ENCODE measurements at places on chromosomes 3 and 15.
A peak's percentile ranks its signal among the peaks of the same experiment; 100 is the strongest.

DNA sequence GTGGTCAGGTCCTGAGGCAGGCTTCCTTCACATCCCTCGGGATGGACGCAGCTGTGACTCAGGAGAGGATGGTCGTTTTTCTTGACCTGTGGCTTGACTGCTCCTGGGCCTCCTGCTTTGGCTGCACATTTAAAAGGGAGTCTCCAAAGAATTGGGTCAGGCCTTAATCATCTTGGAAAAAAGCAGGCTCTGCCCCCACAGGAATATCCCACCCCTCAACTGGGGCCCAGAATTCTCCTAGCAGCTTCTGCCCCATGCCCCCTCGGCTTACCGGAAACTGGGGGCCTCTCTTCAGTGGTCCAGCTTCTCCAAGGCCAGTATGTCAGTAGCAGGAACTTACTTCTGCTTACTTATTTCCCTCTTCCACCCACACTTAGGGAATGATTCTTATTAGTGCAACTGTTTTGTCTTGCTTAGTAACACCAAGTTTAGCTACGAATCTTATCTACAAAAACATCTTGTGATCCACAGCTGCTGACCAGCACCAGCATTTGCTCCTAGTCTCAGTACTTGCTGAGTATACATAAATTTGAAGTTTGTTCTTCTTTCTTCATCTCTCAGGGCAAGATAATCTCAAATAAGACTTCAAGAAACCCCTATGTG is 35.7 kb downstream of the ATG7 start:
- DNase-seq: no peak
- no peak overlapping the region for H3K4me3 ChIP-seq
- H3K27ac ChIP-seq: peak overlapping the region; percentile 41
- peaks cover 49% of the 10 kb centered on the region for H3K36me3 ChIP-seq

DNA sequence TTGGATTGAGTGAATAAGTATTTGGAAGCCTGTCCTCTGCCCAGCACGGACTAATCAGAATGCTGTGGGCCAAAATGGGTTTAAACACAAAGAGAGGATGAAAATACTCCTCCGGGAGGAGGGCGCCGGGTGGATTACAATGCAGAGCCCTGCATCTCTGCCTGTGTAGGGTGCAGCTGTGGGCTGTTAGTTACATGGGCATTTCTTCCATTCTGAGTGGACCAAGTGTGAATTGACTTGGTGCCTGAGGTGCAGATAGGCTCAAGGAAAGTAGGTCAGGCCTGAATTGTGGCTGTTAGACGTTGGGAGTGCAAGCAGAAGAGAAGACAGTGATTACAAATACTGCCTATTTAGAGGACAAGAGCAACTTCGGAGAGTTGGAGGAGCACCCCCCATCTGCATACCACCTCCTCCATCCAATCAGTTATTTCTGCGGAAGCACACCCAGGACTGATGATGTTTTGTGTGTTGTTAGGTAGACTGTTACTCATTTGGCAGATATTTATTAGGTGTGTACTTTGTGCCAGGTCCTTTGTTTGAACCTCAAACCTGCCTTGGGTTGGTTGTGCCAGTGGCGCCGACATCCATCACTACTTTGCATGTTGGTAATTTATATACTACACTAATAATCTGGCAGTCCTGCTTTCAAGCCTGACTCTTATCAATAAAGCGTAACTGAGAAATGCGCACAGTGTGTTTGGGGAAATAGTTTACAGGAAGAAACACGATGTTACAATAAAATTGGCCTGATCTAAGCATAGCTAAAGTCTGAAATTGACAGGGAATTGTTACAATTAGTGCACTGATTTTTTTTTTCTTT is 33.0 kb downstream of the PTPRG start:
- DNase-seq: no peak
- no peak overlapping the region for H3K27ac ChIP-seq
- H3K27me3 ChIP-seq: no peaks in the 10 kb centered on the region
- no peaks in the 10 kb centered on the region for H3K36me3 ChIP-seq
- peak overlapping the region; percentile 5 for H3K4me3 ChIP-seq

DNA sequence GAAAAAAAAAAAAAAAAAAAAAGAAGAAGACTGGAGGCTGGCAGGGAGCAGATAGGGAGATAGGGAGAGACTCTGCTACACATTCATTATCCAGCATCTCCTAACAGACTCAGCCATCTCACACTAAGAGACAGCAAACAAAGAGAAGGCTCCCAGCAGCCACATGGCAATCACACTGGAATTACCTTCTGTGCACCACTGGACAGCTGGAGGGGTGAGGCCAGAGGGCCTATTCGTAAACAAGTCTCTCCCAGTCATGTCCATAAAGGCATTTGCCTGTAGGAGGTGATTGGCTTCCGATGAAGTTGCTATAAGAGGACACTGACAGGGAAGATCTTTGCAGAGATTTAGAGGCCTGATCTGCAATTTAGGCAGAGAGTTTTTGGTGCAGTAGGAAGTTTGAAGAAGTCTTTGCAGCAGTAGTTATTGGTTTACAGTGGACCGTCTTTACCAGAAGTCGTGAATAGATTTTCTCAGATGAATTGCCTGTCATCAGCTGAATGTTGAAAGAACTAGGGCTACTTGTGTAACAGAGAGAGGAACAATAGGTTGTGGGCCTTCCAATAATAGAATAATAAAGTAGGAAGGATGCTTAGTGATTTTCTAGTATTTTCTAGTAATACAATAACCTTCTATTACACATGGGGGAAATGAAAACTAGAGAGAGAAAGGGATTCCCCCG is 89.7 kb downstream of the TP63 start:
- no peaks in the 10 kb centered on the region for H3K4me1 ChIP-seq
- H3K27me3 ChIP-seq: no peaks in the 10 kb centered on the region
- no peak for DNase-seq

- no peaks in the 10 kb centered on the region for H3K4me1 ChIP-seq
- no peak overlapping the region for H3K4me3 ChIP-seq
- no peak for DNase-seq
Observed at GRCh38 chr3:54134155-54134554, 11.8 kb downstream of the CACNA2D3 start.

DNA sequence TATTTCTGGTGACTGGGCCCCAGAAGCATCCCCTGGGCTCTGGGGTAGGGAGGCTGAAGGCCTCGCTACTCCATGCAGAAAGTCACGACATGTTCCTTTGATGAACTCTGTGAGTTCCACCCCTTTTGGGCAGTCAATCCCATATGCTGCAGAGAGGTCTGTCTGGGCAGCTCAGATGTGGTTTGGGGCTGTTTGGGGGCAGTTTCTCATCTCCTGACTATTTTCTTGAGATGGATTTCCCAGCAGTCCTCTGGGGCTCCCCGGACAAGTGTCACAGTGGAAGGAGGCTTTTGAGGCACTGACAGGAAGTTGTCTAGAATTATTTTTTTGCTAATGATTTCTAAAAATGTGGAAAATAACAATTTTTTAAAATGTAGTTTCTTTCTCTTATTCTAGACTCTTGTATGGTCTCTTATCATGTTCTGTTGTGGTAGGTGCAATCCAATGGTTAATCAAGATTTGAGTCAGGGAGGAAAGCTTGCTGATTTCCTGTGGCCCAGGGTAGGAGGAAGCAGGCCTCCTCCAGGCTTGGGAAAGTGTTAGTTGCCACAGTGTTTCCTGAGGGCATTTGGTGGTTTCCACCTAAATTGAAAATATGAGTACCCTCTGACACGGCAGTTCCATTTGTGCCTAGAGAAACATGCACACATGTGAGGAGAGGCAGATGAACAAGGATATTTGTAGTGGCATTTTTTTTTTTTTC is 19.9 kb upstream of the TATDN2 start:
- no peak overlapping the region for H3K27ac ChIP-seq
- no peak for DNase-seq
- no peak overlapping the region for H3K4me3 ChIP-seq
- peaks cover 5% of the 10 kb centered on the region for H3K36me3 ChIP-seq
- H3K27me3 ChIP-seq: no peaks in the 10 kb centered on the region

GRCh38 chr15:80587816-80588456 is 107.2 kb upstream of the ABHD17C start:
- no peaks in the 10 kb centered on the region for H3K27me3 ChIP-seq
- H3K27ac ChIP-seq: no peak overlapping the region
- H3K4me1 ChIP-seq: no peaks in the 10 kb centered on the region
- no peak for DNase-seq
- H3K36me3 ChIP-seq: peaks cover 41% of the 10 kb centered on the region
- no peak overlapping the region for H3K4me3 ChIP-seq

DNA sequence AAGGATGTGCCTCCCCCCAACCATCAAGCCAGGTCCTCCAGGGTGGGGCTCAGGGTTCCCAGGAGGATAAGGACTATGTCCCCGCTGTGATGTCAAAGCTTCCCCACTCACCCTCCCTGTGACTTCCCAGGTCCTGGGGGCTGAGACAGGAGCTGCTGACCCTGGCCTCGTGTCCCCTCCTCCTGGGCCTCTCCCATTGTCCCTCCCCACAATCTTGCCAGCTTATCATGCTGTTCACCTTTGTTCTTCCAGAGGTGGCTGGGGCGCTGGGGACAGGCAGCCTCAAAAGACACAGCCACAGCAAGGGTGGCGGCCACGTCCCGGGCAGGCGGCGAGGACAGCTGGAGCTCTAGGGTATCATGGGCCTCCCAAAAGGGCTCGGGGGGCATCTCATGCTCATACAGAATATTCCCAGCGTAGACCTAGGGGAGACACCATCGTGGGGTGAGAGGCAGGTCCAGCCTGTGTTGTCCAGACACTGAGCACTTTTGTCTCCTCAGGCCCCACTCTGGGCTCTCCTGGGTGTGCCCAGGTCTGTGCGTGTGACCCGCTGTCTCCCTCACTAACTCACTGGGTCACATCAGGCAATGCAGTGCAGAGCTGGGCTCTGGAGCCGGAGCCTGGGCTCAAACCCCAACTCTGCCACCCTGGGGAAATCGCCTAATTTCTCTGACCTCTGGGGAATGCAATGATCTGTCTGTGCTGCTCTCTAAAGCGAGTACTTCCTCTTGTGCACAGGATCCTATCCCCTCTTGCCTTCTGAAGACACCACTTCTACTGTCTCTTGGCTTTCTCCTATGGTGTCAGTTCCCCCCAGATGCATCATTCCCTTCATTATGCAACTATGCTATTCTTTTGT is 30.0 kb downstream of the SNX33 start:
- no peak for DNase-seq
- H3K27ac ChIP-seq: peak overlapping the region; percentile 88
- H3K4me1 ChIP-seq: peaks cover 17% of the 10 kb centered on the region
- H3K4me3 ChIP-seq: no peak overlapping the region

GRCh38 chr3:109071350-109072142 is 46.4 kb downstream of the MORC1 start:
- no peaks in the 10 kb centered on the region for H3K4me1 ChIP-seq
- H3K36me3 ChIP-seq: no peaks in the 10 kb centered on the region
- H3K4me3 ChIP-seq: no peak overlapping the region
- H3K27ac ChIP-seq: no peak overlapping the region
- H3K27me3 ChIP-seq: no peaks in the 10 kb centered on the region

GRCh38 chr3:193564012-193564411 is 9.3 kb upstream of the ATP13A4 start:
- no peaks in the 10 kb centered on the region for H3K4me1 ChIP-seq
- H3K4me3 ChIP-seq: no peak overlapping the region
- no peak overlapping the region for H3K27ac ChIP-seq
- H3K27me3 ChIP-seq: no peaks in the 10 kb centered on the region

DNA sequence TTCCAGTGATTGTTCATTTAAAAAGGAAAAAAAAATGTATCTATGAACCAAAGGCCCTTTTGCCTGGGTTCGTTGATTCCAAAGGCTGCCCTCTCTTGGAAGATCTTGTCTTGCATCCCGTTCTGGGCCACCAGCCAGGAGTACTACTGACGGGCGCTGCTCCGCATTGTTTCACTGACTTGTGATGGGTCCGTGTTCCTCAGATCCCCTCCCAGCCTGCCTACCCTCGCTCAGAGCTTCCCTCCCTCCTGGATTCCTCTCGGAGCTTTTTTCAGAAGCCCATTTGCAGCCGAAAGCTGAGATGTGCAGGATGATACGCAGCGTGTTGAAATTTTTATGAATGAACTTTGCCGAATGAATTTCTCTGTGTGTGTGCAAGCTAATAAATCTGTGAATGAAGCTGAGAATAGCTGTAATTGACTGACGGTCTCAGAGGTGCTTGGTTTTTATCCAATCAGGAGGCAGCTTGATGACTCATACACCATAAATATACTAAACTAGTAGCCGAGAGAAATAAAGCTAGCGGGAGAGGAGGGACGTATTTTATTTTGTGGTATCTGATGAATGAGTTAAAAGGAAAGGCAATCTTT is at the start of gene SHC4:
Gene SHC4, minus strand, starts transcription at position 396 of the 590 bp plus-strand sequence. CDS start 904 bp downstream, outside the sequence.
- H3K27me3 ChIP-seq: no peaks in the 10 kb centered on the region
- H3K36me3 ChIP-seq: no peaks in the 10 kb centered on the region
- H3K4me1 ChIP-seq: peaks cover 22% of the 10 kb centered on the region
- H3K4me3 ChIP-seq: peak within 1 kb of the TSS; percentile 62

Data from esophagus muscularis mucosa (tissue), 4 donors.